ENCODE measurements at places on chromosomes 12 and 14.

DNA sequence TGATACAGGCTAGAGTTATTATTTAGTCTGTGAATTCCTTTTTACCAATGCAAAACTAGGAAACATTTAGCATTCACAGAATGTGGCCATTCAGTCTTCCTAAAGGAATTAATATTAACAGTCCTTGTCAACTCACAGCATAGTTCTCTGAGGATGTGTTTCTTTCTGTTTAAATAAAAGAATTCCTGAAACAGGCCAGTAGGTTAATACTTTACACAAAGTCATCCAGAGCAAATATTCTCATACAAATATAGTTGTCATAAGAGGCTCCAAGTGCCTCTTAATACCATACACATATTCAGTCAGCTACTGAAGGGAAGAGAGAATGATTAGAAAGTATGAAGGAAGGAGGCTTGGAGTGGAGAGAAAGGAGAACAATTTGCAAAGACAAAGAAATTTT, 120.1 kb downstream of the LMNTD1 start:
- DNase-seq = no peak

DNA sequence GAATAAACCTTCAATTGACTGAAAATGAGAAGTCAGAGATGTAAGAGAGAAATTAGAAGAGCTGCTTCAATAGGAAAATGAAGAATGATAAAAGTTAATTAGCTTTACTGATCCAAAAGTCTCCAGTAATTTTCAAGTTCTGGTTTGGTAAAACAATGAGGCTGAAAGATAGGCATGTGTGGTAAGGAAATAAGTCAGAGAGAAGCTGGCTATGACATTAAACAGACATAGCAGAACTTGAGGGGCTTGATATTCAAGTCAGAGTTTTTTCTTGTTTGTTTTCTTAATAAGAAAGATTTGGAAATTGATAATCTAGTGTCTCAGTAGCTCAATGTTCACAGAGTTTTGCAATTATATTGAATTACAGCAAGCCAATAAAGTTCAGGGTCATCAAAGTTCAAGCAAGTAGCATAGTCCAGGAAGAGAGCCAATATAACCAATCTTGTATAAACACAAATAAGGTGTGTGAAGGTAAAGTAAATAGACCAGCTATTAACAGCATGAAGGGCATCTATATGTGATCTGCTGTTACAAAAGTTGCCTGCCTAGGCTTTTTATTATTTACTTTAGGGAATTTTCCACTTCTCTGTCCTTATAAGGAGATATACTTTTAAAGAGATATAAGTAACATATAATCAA, 1111.5 kb downstream of the TRHDE start:
- DNase-seq = no peak

DNA sequence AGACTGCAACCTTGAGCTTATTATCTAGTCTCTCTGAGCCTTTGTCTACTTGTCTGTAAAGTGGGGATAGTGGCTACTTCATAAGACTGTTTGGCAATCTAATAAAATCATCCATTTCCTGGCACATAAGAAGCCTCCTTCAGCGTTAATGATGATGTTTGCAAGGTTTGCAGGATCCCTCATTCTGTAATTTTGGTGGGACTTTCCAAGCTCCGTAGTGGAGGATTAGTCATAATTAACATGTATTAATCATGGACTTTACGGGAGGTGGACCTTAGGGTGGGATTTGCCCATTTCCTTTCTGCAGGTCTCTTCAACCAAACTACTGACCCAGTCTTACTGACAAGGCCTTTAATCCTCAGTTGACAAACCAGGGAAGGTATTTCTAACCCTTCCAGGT, 66.2 kb downstream of the NTF3 start:
- DNase-seq = no peak

- no peak for DNase-seq
Observed at GRCh38 chr12:26304273-26304672, 108.9 kb downstream of the SSPN start.

DNA sequence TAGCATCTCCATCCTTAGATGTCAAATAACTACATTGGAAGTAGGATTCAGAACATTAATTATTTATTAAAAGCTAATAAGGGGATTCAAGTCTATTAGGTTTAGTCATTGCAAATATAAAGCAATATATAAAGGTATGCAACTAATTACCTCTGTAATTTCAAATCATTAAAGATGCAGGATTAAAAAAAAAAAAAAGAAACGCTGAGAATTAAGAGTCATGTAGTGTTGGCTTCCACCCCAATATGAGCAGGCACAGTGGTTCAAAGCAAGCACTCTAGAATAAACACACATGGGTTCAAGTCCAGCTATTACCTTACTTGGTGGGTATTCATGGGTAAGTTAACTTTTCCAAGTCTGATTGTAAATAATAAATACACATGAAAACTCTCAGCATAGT, 10.9 kb downstream of the SPTB start:
- DNase-seq = no peak

GRCh38 chr12:70154087-70154638, 89.1 kb upstream of the CNOT2 start:
- no peak for DNase-seq

- DNase-seq = no peak
Observed at GRCh38 chr14:87409393-87409792, 583.6 kb downstream of the GALC start.

DNA sequence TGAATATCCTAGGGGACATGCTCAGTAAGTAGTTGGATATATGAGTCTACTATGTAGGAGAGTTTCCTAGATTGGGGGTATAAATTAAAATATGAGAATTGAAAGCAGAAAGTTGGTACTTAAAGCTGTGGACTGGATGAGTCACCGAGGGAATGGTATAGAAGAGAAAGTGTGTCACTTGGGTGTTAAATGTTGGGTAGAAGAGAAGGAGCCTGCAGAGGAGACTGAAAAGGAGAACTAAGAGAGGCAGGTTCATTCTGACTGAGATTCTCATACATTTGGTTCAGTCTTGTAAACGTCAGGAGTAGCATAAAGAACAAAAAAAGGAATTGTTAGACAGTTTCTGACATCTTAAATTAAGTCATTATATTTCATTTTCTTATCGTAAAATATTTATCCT, 19.9 kb downstream of the LRRC9 start:
- no peak for DNase-seq

DNA sequence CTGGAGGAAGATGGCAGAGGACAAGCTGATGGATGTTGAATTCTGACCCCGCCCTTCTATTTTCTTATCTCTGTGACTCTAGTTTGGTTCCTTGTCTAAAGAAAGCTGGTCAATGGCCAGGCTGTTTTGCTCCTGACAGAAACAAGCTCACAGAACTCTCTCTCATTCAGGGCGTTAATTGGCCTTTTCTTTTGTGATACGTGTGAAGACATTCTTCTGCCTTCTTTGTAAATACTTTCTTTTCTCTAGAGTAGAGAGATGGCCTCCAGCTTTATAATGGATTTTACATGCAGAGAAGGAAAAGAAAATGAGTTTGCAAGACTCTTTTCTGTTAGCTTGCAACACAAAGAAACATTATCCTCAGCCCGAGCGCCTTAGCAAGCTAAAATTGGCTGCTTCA, 492.2 kb upstream of the CCDC196 start:
- DNase-seq = no peak

GRCh38 chr12:101823891-101824290, 6.9 kb downstream of the GNPTAB start:
- peak; percentile 60 for DNase-seq

DNA sequence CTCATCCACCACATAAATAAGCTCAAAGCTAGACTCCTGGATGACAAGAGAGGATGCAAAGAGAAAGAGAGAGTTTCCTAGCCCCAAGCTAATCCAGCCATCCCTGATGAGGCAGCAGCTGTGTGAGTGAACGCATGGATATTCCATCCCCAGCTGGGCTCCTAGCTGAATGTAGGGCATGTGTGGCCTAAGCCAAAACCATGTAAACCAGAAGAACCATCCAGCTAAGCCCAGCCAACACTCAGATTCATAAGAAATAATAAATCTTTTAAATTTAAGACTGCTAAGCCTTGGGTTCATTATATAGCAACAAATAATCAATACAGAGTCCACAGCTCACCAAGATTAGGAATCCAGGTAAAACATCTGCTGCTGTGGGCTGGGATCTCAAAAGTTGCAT, 94.3 kb downstream of the TNFAIP2 start:
- DNase-seq = no peak

GRCh38 chr14:95831468-95831867, 45.2 kb upstream of the TUNAR start:
- no peak for DNase-seq

- DNase-seq = no peak
Observed at GRCh38 chr14:54550514-54550913, 16.4 kb upstream of the SAMD4A start.

DNA sequence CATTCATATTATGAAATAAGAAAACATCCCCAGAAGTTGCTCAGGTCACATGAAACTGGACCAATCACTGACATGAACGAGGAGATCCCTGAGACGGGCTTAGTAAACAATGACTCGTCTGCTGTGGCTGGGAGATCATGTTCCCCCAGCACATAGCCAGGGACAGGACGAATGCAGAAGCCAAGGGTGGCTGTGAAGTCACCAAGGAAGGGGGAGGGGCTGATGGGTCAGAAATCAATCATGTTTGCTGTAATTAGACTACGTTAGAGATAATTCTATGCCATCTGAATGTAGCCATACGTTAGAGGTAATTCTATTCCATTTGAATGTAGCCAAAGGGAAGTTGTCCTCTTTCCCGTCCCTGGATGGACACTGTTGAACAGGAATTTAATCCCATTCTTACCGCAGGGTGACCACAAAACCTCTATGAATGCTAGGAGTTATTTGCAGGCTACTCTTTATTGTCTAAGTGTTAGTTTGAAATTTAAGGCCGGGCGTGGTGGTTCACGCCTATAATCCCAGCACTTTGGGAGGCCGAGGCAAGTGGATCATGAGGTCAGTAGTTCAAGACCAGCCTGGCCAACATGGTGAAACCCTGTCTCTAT, 332.9 kb downstream of the TMEM132D start:
- DNase-seq = no peak

GRCh38 chr12:57729321-57729844, 9.2 kb downstream of the AGAP2 start:
- DNase-seq = no peak

DNA sequence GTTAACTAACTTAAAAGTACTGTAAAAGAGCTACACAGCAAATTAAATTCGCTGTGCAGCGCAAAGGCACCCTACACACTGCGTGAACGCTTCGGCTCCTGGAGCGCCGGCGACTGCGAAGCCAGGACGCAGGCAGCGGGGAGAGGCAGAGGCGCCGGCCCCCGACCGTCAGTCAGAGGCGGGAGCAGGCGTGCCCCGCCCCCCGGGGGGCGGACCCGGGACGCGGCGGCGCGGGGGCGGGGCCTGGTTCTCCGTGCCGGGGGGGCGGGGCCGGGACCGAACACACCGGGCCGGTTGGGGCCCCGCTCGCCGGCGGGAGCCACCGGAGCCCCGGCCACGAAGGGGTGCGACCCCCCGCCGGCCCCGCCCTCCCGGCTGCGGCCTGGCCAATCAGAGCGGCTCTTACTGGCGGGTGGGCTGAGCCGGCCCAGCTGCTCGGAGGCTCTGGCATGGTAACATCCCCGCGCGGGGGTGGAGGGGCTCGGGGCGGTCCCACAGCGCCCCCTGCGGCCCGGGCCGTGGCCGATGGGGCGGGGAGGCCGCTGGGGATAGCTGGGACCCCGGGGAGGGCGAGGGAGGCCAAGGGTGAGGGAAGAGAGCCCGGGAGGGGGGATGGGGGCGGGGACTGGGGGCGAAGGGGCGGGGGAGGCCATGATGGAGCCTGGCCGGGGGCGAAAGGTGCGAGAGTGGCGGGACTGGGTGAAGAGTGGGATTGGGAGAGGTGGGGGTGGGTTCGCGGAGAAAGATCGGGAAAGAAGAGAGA, at the start of gene PRPF40B:
TSS of gene PRPF40B (plus strand) at position 420 of the 763 bp plus-strand sequence. CDS start at position 450, 30 bp downstream.
- peak; percentile 80 for DNase-seq

DNA sequence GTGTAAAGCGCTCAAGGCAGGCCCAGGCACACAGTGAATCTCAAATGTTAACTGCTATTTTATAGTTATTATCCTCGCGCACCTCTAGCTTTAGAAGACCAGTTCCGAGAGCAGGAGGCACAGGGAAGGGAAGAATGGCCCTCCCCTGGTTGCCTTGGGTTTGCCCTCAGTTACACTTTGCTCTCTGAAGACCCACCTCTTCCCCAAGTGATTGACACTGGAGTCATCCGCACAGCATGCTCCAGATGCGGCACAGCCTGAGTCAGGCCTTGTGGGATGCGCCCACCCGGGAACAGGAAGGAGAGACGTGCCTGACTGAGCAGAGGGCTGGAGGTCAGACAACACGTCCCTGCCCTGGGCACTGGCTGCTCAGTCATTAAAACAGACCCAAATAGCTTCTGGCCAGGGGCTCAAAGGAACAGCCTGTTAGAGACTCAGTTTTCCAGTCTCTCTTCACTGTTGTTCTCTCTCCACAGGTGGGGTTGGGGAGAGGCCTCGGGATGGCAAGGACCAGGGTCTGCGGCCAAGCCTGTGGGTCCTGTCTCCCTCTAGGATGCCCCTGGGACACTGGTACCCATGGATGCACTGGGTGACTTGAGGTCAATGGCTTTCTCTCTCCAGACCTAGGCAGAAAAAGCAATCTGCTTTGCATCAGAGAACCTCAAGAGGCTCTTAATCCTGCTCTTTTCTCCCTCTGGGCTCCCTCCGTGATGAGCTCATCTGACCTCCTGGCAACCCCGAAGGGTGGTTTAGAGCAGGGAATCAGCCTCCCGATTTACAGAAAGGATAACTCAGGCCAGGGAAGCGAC, 13.6 kb upstream of the MLXIP start:
- no peak for DNase-seq

GRCh38 chr14:98858561-98858960, 413.4 kb downstream of the BCL11B start:
- DNase-seq = no peak

DNA sequence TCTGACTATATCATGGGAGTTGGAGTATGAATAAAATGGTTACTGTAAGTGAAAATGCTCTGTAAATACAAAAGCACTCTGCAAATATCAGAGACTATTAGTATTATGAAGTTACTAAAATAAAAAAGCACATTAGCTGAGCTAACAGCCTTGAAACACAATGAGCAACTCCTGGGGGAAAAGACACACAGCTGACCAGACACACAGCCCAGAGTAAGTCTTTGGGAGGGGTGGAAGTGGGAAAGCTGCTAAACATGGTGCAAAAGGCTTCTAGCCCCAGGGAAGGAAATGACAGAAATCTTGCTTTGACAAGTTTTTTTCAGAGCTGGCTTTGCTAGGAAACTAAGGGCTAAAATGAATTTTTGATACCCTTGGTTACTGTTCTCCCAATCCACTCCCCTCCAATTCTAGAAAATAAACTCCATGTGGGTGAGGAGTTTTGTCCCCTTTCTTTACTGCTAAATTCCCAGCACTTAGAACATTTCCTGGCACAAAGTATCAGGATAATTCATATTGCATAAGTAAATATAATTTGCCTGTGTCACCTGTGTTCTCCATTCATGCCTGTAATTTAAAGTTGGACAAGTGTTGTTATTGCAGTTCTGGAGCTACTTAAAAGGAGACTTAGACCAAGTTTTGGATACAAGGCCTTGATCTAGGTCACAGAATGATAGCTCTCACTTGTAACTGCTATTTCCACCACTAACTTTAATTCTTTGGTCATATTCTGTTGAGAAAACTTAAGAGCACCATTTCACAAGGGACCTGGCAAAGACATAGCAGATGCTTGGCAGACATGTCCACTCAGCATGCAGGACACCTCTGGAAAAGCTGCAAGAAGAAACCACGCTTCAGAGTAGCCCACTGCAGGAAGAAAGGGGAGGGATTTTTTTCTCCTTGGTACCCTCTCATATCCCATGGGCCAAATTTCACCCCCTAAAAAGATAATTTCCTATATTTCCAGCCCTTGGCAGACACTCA, 19.0 kb upstream of the RAB3IP start:
- no peak for DNase-seq

GRCh38 chr14:49203676-49204075, 382.5 kb downstream of the RPS29 start:
- DNase-seq = no peak
